Gastroesophageal sphincter (tissue), 4 donors: ENCODE measurements at places on chromosomes 2 and 18.

- no peak for ATAC-seq
Observed at GRCh38 chr18:56721491-56721890, 70.3 kb downstream of the WDR7 start.

GRCh38 chr2:217090024-217090473, 230.2 kb upstream of the TNP1 start:
- no peak for ATAC-seq

GRCh38 chr2:142306131-142306530, 175.3 kb upstream of the LRP1B start:
- no peak for ATAC-seq

- no peak for ATAC-seq
Observed at GRCh38 chr18:48638896-48639771, 100.3 kb downstream of the CTIF start.

DNA sequence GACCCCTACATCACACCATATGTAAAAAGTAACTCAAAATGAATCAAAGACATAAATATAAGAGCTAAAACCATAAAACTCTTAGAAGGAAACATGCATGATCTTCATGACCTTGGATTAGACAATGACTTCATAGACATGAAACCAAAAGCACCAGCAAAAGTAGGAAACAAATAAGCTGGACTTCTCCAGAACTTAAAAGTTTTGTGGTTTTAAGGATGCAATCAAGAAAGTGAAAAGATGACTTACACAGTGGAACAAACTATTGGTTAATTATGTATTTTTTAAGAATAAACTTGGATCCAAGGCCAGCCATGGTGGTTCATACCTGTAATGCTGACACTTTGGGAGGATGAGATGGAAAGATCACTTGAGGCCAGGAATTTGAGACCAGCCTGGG, 150.2 kb downstream of the GALNT1 start:
- no peak for ATAC-seq

- ATAC-seq, result no peak
Observed at GRCh38 chr2:46966576-46966975, 51.0 kb upstream of the MCFD2 start.

DNA sequence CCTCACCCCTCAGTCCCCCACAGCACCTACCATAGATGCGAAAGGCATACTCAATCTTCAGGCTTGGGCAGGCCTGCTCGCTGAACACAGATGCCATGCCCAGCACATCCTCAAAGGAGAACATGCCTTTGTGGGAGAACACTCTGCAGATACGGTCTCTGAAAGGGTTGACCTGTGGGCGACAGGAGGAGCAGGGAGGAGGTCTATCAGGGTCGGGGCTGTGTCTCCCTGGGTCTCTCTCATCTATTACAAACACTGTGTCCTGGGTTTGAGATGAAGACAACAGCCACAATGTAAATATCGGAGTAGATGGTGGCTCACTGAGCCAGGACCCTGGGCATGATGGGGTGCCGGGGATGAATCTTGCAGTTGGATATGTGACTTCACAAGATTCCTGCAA, 46.0 kb downstream of the CIB4 start:
- ATAC-seq, result no peak
